CD4-positive, alpha-beta memory T cell (primary cell): ENCODE measurements at places on chromosomes 2 and 18.
A peak's percentile ranks its signal among the peaks of the same experiment; 100 is the strongest.

DNA sequence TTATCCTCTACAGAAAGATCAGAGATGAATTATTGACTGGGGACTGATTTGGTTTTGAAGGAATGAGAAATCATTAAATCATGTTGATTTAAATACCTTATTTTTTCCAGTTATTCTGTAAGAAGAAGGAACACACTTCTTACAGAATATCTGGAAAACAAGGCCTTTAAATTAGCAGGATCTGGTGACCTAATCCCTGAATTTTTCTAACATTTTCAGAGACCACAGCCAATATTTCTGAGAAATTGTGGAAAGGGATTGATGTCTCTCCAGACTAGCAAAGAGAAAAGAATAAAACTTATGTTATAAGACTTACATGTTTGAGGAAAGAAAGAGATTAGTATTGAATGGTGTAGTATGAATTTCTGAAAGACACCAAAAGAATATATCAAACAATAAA is 104.0 kb downstream of the KCNE4 start:
- no peak for DNase-seq

GRCh38 chr2:231663458-231664212 is 44.7 kb upstream of the PTMA start:
- DNase-seq, result no peak

DNA sequence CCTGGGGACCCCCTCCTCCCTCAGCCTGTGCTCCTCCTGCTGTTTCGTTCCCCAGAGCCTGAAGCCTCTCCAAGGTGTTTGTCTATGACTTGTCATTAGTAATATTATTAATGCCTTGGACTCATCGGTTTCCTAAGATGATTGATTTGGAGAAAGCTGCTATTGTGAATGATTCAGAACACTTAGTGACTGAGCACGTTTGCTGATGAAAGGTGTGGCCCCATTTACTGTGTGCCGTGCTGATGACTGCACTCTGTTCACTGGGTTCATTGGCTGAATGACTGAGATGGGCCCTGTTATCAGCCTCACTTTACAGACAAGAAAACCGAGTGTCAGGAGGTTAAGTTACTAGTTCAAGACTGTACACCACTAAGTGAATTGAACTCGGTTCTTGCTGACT is 111.4 kb downstream of the SPP2 start:
- no peak for DNase-seq

GRCh38 chr2:19292007-19292406 is 66.4 kb downstream of the OSR1 start:
- no peak for DNase-seq

- DNase-seq, result no peak
These were observed 197.5 kb upstream of the NRP2 start for GRCh38 chr2:205484764-205485163.

DNA sequence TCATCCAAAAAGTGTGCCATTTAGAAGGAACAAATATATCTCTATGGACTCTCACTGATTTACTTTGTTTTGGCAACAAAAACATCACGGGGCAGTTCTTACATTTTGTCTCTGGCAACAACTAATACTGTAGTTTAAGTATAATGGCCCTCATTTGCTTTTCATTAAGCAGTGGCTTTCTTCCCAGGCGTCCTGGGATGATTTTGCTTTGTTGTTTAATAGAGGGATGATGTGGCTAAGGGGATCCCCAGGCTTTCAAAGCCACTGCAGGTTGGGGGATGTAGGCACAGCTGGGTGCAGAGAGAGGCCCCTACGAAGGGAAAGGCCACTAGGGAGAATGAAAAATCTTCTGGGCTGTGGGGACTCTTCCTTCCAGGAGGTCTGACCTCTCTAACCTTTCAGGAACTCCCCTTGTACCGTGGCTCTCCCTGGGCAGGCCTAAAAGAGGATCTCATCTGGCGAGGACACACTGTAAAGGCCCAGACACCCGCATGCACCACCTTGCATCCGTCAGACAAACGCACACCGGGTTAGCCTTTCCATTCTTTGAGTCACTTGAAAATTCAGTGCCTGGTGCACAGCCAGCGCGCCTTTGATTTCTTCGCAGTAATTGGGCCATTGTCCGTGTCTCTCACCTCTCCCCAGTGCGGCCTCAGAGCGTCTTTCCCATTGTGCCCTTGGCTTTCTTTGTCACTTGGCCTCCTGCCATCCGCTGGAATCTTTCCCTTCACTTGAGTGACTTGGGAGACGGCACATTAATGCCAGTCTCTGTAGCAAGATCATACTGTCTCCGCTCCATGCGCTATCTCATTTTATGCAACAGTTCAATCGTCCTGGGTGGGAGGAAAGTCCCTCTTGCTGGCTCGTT is 40.3 kb upstream of the AFF3 start:
- no peak for DNase-seq

DNA sequence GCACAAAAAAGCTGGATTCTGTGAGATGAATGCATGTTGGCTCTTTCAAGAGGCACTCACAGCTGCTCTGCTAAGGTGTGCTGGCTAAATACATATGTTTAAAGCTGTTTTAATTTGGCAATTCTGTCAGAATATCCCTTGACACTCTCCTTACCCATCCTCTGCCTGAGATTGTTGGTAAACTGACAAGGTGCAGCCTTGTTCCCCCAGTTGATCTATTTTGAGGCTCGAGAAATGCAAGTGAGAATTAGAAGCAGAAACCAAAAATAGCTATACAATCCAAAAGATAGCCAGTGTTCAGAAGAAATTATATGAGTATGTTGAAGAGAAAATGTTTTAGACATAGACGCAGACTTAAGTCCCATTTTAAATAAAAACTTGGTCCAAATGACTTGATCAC is 971.7 kb upstream of the GYPC start:
- DNase-seq, result no peak

- DNase-seq, result no peak
These were observed 63.9 kb downstream of the PRKRA start for GRCh38 chr2:178386986-178387597.

DNA sequence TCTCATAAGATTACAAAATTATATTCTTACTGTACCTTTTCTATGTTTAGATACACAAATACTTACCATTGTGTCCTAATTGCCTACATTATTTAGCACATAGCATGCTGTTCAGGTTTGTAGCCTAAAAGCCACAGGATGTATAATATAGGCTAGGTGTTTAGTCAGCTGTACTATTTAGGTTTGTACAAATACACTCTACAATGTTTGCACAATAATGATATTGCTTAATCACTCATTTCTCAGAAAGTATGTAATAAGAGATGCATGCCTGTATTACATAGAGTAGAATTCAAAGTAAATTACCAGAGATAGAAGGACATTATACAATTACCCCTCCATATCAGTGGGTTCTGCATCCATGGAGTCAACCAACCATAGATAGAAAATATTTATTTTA is 201.1 kb upstream of the COL3A1 start:
- no peak for DNase-seq

DNA sequence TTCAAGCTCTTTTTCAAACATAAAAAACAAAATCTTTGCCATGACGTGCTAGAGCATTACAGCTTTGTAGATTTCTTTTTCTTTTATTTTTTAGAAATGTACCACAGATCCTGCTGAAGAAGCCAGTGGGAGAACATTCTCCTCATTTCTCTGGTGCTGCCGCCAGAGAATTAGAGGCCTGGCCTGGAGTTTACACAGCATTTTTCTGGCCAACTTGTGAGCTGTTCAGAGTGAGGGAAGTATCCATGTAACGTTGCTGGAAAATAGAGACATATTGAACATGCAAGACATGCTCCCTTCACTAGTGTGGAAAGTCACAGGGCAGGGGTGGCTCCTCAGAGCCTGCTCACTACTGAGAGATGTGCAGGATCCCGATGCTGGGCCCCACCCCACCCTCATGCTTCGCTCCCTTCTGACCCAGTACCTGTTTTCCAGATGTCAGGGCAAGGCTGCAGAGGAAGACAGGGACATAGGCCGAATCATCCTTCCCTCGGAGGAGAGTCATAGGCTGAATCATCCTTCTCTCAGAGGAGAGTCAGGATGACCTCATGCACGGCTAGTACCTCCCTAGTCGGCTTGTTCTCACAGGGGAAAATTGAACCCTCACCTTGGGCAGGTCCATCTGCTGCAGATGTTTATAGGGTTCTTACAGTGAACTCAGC is 298.5 kb downstream of the INSIG2 start:
- DNase-seq, result no peak

GRCh38 chr2:240947176-240947575 is 41.0 kb downstream of the CROCC2 start:
- no peak for DNase-seq

DNA sequence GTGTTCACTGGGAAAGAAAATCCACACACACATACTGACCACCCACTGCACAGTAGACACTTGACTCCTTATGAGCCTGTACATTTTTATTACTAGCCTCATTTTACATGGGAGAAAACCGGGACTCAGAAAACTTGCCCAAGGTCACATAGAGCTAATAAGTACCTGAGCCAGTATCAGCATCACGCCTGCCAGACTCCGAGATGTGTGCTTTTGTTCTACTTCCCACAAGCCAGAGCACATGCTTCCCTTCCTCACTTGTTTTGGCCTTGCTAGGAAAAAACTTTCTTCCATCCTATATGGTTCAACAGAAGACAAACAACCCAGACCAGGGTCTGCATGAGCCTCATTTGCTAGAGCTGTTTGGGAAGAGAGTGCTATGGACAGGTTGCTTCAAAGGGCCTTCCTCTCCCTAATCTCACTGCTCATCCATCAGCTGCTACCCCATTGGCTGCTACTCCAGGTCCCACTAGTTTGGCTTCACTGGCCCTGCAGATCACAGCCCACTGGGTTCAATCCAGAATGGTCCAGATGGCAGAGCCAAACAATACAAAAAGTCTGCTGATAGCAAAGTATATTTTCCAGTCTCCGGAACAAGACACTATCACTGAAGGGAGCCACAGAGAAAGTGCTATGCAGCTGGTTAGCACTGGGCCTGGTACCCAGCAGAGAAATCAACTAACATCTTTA is 63.9 kb downstream of the STK39 start:
- no peak for DNase-seq

GRCh38 chr2:180411661-180412060 is 404.6 kb upstream of the CWC22 start:
- no peak for DNase-seq

DNA sequence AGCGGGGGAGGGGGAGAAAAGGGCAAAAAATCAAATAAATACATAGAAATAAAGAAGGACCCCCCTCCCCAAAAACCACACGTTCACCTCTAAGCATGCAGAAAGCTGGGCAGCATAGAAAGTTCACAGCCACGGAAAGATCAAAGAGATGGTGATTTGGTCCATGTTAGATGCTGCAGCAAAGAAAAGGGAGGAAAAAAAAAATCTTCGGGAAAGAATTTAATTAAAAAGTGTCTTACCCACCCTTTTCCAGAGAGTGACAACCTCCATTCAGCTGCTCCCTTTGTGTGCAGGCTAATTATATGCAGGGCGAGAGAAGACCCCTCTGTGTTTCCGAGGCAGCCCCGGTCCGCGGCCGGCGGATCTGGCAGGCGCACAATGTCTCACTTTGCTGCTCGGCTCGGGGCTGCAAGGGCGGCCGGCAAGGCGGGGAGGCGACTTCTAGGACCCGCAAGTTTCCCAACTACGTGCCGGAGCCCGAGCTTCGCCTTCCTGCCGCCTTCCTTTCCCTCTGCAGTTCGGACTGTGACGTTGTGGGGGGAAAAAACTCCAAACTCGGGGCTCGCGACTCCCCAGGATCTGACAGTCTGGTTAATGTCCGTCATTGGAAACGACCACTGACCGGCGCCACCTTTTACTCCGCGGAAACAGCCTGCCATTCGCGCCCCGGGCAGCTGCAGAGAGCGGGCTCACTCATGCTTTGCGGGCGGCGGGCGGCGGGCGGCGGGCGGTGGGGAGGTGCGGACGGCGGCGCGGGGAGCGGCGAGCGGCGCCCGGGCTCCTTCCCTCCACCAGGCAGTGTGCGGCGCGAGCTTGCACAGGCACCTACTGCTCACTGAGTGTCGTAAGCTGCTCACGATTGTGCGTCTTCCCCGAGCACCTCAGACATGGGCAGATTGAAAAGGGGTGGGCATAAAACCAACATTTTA is at the start of gene LRRTM1:
TSS of gene LRRTM1 (minus strand) at position 844 of the 929 bp plus-strand sequence. CDS start 933 bp downstream, outside the sequence.
- DNase-seq, result no peak

GRCh38 chr2:102385522-102385921 is 29.9 kb downstream of the IL18R1 start:
- no peak for DNase-seq

DNA sequence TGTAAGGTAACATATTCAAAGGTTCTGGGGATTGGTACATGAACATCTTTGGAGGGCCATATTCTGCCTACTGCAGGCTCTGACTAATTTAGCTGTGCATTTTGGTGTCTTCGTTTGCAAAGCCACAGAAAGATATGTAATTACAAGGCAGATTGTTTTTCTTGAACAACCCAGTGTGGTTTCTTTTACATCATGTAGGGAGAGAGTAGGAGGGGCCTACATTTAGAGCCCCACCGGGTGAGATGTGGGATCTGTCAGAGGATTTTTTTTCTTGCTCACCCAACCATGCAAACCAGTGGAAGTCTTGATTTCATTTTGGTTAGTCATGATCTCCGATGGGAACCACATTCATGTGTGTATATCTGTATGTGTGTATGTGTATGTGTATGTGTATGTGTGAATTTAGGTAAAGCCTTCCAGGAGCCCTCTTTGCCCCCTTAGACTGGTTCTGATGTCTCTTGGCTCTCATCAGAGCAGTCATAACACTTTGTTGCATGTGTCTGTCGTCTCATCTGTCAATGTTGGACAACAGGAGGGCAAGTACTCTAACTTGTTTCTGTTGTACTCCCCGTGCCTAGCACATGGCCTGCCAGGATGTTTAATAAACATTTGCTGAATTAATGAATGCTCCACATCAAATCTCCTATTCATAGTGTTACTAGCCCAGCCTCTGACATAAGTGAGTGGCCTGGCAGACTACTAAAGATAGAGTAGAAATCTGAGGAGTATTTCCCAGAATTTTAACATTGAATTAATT is 239.9 kb downstream of the MTX2 start:
- no peak for DNase-seq

DNA sequence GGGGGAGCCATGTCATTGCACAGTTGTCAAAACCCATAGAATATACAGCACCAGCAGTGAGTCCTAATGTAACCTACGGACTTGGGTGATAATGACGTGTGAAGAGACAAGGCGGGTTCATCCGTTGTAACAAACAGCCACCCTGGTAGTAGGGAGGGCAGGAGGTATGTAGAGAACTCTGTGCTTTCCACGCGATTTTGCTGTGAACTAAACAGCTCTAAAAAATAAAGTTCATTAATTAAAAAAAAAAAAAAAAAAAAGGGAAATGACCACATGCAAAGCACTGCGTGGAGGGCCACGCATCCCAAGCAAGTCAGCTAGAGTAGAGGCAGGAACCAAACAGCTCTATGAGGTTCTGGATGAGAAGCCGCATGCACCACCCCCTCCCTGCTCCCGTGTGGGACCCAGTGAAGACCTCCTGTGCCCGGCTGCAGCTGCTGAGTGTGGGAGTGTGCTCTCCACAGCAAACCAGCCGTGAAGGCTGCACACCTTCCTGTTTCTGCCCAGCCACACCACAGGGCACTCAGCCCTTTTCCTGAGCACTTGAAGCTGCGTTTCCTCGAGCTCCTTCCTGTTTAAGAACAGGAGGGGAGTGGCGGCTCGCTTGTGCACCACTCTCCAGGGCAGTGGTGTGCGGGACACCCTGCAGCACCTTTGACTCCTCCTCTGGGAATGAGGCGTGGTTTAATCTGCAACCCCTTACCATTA is 65.6 kb downstream of the ODC1 start:
- DNase-seq, result peak; percentile 67
